ENCODE measurements at places on chromosomes 1 and 21.

GRCh38 chr1:230080822-230081221 lies 13.8 kb downstream of the GALNT2 start:
- DNase-seq, result no peak

- no peak for DNase-seq
These were observed 7.5 kb upstream of the PSEN2 start for GRCh38 chr1:226862890-226863289.

- no peak for DNase-seq
These were observed 55.6 kb downstream of the PEX14 start for GRCh38 chr1:10530281-10530740.

DNA sequence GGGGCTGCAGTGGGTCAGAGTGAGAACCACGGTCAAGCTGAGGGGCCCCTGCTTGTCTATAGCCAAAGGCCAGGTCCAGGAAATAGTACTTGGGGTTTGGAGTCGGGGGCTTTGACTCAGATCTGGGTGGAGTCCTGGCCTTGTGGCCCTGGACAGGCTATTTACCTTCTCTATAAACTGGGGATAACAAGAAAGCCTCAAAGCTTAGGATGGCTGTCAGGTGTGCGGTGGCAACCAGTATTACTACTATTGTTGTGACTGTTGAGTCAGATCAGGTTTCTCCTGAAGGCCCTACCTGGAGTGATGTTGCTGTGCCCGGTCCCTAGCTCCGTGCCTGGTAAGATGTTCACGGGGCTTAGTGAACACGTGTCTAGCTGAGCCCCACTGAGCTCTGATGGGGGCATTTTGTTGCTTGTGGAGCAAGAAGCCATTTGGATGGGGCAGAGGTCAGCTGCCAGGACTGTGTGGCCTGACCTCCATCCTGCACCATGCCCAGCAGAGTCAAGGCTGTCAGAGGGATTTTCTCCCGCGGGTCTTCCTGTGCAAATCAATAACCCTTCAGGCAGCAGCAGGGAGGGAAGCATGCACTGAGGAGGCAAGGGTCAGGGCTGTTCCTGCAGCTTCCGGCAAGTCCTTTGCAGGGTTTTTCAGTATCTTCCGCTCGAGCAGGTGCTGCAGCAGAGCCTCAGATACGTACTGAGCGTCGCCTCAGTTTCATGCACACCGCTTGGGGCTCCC lies 170.3 kb downstream of the CAMTA1 start:
- no peak for DNase-seq

- no peak for DNase-seq
These were observed at the start of gene TRNP1 for GRCh38 chr1:26993237-26994019. Gene TRNP1, plus strand, starts transcription at chr1:26993692. Its CDS starts 95 bp downstream, at chr1:26993787.

DNA sequence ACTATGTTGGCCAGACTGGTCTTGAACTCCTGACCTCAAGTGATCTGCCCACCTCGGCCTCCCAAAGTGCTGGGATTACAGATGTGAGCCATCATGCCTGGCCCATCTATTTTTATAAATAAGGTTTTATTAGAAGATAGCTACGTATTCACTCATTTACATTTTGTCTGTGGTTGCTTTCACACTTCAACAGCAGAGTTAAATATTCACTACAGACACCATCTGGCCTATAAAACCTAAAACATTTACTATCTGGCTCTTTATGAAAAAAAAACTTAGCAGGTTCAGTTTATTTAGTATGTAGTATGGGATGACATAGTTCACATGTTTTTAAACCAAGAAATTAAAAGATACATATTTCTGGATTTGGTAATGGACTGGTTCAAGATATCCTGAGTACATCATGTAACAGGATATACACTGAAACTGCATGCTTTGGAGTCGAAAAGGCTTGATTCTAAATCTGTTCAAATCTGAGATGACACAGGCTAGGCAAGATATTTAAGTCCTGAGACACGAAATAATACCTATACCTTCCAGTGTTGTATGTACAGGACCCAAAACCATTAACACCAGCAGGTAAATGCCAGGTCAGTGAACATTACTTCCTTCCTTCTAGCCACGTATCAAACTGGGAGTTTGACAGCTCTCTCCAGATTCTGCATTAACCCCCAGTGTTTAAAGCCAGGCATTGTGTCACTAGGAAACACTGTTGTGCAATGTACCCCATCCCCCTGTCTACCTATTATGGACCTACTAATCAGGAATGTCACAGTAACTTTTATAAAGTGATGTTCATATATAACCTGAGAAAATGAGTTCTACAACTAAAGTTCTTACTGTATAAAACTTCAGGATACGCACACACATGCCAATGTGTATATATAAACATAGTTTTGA lies 54.3 kb upstream of the SDC3 start:
- DNase-seq, result no peak

DNA sequence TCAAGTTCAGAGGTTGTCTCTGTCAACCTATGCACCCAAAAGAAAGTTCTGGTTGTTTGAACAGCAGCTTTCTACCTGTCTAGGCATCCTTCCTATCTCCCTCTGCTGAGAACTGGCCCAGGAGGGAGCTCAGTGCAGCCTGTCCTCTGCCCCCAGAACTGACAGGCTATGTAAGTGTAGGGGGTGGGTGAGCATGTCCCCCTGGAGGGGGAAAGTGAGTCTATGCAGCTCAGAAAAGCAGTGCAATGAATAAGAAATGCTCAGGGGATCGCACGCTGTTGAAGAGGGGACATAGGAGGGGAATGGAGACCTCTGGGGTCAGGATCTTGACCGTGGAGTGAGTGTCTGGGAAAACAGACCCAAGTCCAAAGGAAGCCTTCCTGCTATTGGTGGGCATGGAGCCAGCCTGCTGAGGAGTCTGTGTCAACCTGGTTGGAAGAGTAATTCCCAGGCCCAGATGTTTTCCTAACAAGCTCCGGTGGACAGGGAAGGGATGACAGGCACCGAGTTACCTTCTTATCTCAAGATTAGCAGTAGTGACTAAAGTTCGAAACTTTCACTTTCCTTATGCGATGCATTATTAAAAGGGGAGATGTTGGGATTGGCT lies 26.1 kb upstream of the FHAD1 start:
- DNase-seq, result no peak

- no peak for DNase-seq
These were observed 34.1 kb downstream of the C8B start for GRCh38 chr1:56931686-56932085.

DNA sequence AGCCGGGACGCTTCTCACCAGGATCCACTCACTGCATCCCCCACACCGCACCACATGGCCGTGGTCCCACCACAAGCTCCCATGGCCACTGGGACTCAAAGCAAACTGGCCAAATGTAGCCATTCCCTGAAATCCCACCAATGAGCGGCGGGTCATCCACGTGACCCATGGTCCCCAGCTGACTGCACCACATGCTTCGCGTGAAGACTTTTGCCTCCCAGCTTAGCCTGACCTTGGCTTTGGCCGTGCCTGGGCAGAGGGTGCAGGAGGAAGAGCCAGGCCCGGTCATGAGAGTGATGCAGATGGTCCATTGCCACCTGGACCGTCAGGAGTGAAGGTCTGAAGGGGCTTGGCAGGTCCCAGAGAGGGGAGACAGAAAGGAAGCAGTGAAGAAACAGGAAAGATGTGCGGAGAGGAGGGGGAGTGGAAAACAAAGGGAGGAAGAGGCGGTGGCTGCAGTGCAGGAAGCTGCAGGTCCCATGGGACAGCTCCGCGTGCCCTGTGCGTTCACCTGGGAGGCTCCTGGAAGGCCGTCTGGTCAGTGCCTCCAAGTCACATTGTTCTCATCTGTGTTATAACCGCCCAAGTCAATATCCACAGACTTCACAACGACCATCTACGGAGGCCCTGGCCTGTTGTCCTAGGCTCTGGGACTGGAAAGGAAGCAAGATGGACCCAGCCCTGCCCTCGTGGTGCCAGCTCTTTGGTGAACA lies 167.8 kb upstream of the AJAP1 start:
- no peak for DNase-seq

GRCh38 chr1:55427606-55428005 lies 212.4 kb upstream of the USP24 start:
- no peak for DNase-seq

DNA sequence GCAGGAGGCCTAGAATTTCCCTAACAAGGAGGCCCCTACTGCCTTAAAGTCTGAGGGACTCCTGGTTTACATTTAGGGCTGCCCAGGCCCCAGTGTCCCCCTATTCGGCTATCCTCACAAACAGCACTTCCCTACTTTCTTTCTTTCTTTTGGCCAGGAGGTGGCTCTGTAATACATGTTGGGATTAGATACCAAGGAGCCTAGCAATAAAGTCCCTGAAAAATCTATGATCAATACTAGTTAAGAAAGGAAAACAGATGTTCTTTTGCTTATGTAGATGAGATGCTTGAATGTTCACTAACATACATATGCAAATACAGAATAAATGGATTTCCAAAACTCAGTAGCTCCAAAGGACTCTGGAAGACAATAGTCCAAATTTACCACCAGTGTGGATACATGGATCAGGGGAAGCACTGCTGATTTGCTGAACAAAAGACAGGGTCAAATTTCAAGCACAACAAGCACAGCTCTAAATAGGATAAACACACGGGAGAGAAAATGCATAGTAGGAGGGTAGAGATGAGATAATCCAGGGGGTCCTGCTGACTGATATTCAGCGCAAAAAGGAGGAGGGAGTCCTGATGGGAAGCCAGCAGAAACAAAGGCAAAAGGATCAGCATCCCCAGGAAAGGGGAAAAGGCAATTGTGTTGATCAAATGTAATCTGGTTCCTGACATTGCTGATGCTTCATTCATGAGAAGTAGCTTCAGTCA lies 240.0 kb downstream of the NUF2 start:
- no peak for DNase-seq

DNA sequence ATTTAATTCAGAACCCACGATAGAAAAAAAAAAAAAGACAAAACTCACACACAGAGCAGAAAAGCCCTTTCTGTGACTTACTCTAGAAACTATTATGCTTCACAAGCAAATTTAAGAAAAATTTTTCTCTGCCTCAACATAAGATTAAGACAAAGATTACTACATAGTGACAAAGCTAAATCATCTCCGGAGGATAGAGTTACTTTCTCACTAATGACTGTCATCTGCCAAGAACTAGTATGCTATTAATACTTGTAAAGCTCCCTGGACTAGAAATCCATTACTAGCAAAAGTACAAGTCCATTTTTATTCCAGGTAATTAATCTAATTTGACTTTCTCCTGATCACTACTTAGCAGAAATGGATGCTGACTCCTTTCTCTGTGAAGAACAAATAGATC lies 25.9 kb downstream of the GREM2 start:
- no peak for DNase-seq

DNA sequence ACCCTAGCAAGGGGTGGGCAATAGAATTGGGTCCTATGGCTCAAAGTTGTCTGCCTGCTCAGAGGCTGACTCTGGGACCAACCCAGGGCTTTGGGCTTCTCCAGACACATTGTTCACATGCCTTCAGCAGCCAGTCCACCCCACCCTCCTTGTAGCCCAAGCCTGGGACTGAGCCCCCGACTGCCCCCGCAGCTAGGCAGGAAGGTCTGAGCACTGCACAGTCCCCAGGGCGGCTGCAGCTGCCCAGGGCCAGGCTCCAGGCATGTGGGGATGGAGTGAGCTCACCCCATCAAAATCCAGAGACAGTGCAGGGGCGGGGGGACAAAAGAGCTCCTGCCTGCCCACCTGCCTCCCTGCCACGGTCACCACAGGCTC lies 35.6 kb downstream of the HSPG2 start:
- DNase-seq, result no peak

GRCh38 chr1:231601824-231602672 lies 24.5 kb upstream of the DISC1 start:
- DNase-seq, result no peak

- no peak for DNase-seq
These were observed 28.3 kb downstream of the SUCO start for GRCh38 chr1:172561252-172561651.

DNA sequence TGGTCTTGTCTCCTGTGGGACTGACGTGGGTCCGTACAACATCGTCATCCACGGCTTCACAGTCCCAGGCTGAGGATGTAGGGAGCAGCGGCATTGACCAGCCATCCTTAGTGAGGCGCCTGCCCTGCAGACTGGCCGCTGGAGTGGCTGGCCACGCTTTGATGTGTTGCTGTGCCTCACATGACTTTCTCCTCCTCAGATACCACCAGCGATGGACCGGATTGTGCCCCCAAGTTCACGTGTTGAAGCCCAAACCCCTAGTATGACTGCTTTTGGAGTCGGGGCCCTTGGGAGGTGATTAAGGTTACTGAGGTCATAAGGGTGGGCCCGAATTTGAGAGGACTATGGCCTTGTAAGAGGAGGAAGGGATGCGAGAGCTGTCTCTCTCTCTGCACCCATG lies 122.5 kb downstream of the PCBP3 start:
- DNase-seq, result no peak

GRCh38 chr1:68000191-68000590 lies 50.2 kb downstream of the DIRAS3 start:
- no peak for DNase-seq

- DNase-seq, result no peak
These were observed 7.7 kb upstream of the KLF17 start for GRCh38 chr1:44110916-44111315.

- DNase-seq, result no peak
These were observed 6.1 kb downstream of the ADAMTS4 start for GRCh38 chr1:161192476-161193465.

Measured in brain pericyte (primary cell).